KBM-7 (cell line): ENCODE measurements at places on chromosomes 5 and 9.

DNA sequence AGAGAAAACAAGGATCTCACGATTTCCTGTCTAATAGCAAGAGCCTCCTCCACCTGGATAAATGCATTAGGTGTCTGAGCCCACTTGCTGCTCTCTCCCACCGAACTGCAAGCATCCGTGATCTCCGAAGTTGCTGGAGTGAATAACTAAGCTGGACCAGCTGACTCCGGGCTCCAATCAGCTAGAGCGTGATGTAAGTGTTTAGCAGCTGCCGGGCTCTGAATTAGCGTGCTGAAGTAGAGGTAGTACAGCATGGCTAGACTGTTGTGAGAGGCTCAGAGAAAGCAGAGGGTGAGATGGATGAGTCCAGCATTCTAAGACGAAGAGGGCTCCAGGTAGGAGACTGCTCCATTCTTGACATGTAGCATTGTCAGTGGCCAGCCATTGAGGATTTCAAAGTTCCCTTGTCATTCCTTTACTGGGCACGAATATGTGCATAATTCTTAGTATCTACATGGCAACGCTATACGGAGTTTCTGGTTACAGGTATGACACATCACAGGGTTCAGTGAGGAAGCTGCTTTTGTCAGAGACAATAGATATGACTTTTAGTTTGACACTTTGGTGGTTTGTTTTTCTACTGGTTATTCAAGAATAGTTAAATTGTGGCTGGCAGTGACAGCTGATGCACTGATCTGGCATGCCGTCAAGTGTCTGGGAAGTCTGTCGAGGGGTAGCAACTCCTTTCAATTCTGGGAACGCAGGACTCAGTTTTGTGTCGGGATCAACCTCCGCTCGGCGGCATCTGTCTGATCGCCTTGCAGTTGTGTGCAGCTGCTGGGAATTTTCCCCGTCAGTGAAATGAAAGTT, 232.6 kb downstream of the MAST4 start:
- no peak for DNase-seq

- DNase-seq, result no peak
Observed at GRCh38 chr5:154646745-154647113, 108.4 kb upstream of the LARP1 start.

GRCh38 chr5:59137846-59138245, 555.0 kb downstream of the RAB3C start:
- no peak for DNase-seq

GRCh38 chr5:78887384-78888118, 97.6 kb downstream of the ARSB start:
- peak; percentile 74 for DNase-seq

DNA sequence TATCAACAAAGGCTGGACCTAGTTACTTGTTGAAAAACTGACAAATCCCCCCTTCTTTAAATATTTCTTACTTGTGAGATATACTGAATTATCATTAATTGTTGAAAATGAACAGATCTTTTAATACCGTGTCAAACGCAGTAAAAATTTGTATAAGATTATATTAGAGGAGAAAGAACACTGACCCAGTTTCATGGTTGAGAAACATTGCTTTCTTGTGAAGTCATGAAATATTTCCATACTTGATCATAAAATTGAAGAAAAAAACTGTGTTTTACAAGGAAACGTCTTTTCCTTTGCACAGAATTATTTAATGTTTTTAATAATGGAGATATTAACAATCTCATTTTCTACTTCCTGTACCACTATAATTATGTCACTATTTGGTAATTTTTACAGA, 45.8 kb downstream of the MOCS2 start:
- DNase-seq, result no peak

- no peak for DNase-seq
Observed at GRCh38 chr5:134171972-134172371, 4.8 kb downstream of the SKP1 start.

DNA sequence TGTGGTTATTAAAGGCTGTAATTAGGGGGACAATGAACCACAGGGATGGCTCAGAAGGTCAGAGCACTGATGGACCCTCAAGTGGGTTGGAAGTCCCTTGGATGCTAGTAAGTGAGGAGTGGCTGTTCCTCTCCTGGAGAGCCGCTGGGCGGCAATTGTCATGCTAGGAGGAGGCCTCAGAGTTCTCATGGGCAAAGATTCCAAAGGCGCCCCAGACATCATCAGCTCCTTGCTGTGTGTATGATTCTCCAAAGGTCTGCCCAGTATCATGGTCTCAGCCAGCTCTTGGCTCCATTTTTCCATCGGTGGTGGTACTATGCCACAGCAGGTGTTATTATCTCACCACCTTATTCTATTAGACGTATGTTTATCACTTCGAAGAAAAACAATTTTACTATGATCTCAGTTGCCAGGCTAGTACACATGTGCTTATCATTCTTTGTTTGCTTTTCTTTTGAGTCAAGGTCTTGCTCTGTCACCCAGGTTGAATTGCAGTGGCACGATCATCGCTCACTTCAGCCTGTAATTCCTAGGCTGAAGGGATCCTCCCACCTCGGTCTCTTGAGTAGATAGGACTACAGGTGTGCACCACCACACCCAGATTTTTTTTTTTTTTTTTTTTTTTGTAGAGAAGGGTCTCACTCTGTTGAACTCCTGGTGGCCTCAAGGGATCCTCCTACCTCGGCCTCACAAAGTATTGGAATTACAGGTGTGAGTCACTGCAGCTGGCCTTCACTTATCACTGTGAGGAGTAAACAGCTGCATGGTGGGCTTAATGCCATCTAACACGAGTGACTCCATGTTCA, 46.8 kb downstream of the EXOSC2 start:
- no peak for DNase-seq

DNA sequence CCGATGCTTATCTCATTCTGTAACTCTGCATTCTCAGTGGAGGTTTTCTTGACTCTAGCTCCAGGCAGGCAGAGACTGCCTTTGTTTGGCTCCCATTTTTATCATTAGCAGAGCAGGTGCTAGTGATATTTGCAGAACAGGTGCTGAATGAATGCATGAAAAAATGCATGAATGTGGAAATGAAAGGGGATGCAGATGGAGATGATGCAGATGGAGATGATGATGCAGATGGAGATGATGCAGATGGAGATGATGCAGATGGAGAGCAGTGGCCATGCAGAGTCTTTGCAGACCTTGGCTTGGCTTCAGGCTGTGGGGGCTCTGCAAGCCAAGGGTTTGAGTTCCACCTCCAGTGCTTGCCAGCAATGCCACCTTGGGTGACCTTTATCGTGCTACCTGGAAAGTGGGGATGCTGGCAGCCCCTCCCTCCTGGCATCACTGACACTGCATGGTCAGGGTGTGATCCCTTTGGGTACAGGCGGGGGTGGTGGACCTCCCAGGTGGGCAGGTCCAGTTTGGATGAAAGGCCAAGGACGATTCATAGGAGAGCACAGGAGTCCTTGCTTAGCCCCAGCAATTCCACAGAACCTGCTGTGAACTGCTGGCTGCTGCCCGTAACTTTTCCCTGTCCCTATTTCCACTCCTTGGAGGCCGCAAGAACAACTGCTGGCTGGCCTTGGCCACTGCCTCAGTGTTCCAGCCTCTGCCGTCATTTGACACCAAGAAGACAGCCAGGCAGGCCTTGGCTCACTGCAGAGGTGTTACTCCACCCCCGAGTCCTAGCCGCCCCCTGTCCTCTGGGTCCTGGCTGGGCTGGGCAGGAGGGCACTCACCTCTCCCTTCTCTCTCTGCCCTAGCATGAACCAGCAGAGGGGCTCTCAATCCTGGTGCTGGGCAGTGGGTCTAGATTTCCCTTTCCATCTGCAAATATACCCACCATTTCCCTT, 33.0 kb downstream of the ERGIC1 start:
- DNase-seq, result no peak

DNA sequence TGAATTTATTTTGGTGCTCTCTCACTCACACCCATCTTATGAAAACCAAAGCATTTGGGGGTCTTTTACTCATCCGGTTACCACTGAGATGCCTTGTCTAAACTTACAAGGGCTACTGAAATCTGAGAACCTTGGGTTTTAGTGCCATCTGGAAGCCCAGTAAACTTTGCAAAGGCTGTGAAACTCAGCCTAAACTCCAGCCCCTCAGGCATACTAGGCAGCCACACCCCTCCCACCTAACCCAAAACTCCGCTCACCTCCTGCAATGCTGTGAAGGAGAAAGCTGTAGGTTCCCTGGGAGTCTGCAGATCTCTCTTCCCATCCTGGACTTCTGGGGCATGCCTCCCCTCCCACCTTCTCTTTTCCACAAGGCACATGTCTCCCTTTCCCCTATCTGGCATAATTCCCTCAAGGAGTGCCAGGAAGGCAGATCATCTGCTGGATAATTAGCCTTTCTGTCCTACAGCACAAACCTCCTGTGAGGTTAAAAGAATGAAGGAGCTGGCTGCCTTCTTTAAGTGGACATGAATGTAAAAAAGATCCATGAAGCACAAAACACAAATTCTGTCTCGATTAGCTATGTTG, 71.5 kb upstream of the ANXA1 start:
- DNase-seq, result no peak

- no peak for DNase-seq
Observed at GRCh38 chr5:178641711-178642110, 14.9 kb upstream of the CLK4 start.

- DNase-seq, result no peak
Observed at GRCh38 chr9:77422969-77423368, 225.2 kb downstream of the GNA14 start.

GRCh38 chr5:12616093-12616492, 711.8 kb upstream of the CTNND2 start:
- no peak for DNase-seq

- no peak for DNase-seq
Observed at GRCh38 chr9:93967020-93967803, 12.1 kb upstream of the BARX1 start.

- DNase-seq, result peak; percentile 96
Observed at GRCh38 chr9:89522261-89522958, 24.5 kb upstream of the SEMA4D start.

GRCh38 chr5:154238776-154239481, 48.4 kb downstream of the GALNT10 start:
- DNase-seq, result no peak

GRCh38 chr5:150490296-150490669, 17.6 kb upstream of the NDST1 start:
- no peak for DNase-seq

DNA sequence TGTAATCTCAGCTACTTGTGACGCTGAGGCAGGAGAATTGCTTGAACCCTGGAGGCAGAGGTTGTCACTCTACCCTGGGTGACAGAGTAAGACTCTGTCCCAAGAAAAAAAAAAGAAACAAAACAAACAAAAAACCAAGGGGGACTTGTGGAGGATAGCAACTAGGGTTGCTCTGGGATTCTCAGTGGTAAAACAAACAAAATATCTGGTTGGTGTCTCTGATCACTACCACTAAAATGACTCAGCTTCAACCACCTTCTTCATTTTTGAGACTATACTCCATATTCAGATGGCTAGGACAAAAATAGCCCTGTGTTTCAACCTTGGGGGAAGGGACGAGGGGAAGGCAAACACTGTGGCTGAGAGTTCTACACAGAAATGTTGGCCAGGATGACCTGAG, 110.3 kb downstream of the ARRDC3 start:
- DNase-seq, result no peak

DNA sequence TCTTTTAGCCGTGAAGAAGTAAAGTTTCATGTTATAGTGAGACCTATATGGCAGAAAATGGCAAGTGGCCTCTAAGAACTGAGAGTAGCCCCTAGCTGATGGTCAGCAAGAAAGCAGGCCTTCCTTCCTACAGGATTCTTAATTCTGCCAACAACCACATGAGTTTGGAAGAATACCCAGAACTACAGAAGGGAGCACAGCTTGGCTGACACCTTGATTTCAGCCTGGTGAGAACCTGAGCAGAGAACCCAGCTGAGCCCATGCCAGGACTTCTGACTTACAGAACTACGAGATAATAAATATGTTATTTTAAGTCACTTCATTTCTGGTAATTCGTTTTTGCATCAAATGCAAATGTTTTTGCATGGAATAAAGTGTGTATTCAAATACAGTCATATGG, 5.9 kb upstream of the FBXL17 start:
- no peak for DNase-seq

DNA sequence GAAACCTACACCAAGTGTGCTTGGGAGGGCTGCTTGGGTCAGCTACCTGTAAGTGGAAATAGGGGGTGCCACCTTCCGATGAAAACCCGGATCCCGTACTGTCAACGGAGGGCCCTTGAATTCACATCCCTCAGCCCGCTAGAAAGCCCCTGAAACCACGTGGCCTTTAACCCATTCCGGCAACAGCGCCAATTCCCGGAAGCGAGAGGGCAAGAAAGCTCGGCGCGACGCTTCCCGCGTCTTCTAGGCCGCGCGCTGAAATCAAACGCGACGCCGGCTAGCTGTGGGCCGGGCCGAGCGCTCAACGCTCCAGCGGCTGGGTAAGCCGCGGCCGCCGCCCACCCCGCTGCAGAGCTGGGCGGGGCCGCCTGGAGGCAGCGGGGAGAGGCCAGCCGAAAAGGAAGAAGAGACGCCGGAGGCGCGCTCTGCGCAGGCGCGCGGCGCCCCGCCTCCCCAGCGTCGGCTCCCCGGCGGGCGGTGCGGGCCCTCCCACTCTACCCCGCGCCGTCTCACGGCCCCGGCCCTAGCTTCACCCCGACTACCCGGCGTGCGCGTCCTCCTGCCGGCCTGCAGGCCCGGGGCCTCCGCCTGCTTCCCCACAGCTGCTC, at the start of gene KIF2A:
TSS of gene KIF2A (plus strand) at position 492 of the 608 bp plus-strand sequence. CDS start 267 bp downstream, outside the sequence.
- DNase-seq, result peak; percentile 98

- no peak for DNase-seq
Observed at GRCh38 chr9:69689991-69690538, 17.9 kb upstream of the APBA1 start.

DNA sequence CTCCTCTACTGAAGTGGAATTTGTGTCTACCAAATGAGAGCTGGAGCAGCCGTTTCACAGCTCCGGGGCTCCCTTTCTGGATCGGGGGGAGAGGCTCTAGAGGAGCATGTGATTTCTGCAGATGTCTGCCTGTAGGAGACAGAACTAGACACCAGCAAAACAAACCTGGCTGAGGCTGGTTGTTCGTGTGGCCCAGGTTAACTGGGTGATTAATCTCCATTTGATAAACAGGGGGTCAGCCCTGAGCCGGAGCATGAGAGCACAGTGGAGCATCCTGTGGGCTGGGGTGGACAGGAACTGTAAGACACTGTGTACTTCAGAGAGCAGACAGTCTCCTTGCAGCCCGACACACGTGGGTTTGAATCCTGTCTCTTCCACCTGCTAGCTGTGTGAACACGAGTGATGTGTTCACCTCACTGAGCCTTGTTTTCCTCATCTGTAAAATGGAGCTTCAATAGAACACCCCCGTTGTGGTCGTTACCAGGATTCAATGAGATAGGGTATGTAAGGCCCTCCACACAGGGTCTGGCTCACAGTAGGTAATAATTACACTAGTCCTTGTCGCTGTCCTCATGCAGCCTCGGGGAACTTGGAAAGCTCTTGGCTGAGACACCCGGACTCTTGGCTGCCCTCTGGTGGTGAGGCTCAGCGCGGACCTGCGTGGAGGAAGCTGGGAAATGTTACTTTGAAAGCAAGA, 12.9 kb downstream of the CXCL14 start:
- peak; percentile 79 for DNase-seq
